Gastroesophageal sphincter (tissue), 4 donors: ENCODE measurements at places on chromosomes 4 and X. TPM values are rescaled to one million over a fixed set of nuclear protein-coding genes. Genes with fewer than 3 reads are reported as not detected.

The AKAP4 gene
- not detected for total RNA-seq

DNA sequence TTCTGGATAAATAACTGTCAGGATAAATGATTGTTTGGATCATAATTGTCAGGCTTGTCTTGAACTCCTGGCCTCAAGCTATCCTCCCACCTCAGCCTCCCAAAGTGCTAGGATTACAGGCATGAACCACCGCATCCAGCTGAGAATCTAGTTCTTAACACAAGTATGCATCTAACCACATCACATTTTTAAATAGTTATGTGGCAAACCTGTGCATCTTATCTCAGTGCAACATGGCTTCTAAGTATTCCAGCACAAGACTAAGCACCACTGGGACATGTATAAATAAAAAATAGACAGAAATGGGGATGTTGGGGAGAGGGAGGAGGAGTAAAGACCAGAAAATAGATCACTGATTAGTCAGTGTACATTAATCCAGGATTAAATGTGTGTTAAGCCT lies 74.7 kb upstream of the TBL1X start:
- ATAC-seq: no peak

GRCh38 chrX:152619897-152620296 lies 17.8 kb upstream of the GABRQ start:
- ATAC-seq: no peak

DNA sequence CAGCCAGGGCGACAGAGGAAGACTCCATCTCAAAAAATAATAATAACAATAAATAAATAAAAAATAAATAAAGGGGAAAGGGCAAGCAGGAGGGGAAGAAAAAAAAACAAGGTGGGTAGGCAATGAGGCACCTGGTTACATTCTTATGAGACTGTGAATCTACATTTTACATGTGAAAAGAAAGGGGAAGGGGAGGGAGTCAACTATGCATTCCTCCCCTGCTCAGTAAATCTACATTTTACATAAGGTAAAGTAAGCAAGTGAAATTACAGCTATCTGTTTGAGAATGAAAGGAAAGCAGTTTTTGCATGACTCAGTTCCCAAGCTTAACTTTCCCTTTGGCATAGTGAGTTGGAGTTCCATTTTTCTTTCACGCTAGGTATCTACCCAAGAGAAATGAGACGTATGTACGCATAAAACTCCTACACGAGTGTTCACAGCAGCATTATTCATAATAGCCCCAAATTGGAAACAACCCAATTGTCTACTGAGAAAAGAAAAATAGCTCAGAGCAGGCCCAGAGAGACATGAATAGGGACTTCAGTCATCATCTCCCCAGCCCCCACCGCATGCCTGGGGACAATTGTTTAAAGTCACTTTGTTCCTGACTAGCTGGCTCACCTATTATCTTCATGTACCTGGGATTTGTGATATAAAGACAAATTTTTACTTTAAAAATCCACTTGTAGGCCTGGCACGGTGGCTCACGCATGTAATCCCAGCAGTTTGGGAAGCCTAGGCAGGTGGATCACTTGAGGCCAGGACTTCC lies 52.4 kb downstream of the DDX3X start:
- no peak for ATAC-seq

- no peak for ATAC-seq
These were observed 46.9 kb upstream of the SMARCAD1 start for GRCh38 chr4:94160774-94161173.

- no peak for ATAC-seq
These were observed 73.0 kb downstream of the EVC start for GRCh38 chr4:5784021-5784420.

- no peak for ATAC-seq
These were observed 42.3 kb downstream of the BCOR start for GRCh38 chrX:40055495-40055894.

DNA sequence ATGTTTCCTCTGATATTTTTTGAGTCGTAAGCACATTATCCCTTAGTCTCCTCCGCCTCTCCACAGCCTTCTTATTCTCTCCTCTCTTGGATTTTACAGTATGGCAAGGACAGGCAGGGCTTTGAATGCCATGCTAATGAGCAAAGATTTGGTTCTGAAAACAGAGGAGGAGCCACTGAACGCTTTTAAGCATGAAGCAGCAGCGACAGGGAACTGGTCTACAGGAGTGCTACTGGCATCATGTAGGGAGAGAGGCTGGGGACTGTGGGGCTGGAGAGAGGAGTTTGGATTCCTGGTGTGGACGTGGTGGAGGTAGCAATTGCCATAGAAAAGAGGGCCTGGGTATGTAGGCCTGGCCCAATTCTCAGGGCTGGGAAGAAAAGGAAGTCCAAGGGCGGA lies 4.6 kb upstream of the CD99L2 start:
- no peak for ATAC-seq

DNA sequence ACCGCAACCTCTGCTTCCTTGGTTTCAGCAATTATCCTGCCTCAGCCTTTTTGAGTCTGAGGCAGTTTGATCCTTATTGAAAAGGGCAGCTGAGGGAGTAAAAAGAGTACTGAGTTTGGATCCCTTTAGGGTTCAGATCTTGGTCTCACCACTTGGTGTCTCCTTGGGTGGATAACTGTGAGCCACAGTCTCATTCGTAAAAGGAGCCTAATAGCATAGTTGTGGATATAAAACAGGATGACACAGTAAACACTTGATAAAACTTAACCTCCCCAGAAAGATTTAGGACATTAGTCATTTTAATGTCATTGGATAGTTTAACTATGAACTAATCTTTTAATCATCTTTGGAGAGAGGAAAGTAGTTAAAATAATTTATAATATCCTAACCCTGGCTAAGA lies 173.0 kb downstream of the ANK2 start:
- ATAC-seq: no peak

- ATAC-seq: no peak
These were observed 265.4 kb upstream of the CASK start for GRCh38 chrX:42188730-42189129.

DNA sequence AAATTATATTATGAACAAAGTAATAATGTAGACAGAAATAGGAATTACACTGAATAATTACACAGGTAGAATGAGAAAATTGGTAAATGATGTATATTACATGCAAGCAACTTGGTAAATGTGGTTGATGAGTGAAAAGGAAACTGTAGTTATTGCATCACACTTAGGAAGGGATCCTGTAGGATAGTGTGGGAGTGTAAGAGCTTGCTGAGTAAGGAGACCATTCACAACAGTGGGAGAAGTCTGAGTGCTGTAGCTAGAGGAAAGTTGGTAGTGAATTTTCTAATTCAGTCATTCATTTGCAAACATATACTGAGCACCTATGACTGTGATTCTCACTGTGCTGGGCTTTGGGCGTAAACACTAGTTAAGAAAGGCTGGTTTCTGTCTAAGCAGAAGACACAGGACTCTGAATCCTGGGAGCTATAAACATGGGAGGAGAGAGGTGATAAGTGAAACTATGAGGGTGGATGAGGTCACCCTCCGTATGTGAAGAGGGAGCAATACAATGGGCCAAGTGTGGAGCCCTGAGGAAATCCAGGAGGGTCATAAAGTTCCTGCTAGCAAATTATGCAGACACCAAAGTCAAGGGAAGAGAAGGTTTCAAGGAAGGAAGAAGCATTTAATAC lies 14.2 kb upstream of the CPE start:
- ATAC-seq: no peak
